ENCODE measurements at places on chromosomes 5 and 9.

- DNase-seq: no peak
These were observed 178.5 kb upstream of the GNA14 start for GRCh38 chr9:77826621-77827020.

DNA sequence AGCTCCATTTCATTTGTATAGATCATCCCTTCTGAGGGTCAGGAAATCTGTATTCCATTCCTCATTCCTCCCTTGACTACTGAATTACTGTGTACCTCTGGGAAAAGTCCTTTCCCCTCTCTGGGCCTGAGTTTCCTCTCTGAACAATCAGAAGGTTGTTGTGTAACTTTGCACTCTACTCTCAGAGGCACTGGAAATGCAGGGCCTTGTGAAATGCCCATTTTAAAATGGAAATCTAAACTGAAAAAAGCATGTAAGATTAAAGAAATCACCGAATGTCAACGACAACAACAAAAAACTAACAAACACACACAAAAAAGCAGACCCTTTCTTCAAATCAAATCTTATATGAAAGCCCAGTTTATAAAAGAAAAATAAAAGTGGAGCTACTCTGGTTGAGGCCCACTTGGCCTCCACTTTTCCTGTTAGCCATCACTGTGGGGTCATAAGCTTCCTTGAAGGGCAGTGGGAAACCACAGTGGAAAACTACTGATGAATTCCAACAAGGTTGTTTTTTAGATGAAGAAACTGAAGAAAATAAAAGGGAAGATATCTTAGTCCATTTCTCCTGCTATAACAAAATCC is 21.6 kb upstream of the GRPEL2 start:
- no peak for DNase-seq

- DNase-seq: no peak
These were observed 217.6 kb downstream of the NDUFS4 start for GRCh38 chr5:53777864-53778618.

DNA sequence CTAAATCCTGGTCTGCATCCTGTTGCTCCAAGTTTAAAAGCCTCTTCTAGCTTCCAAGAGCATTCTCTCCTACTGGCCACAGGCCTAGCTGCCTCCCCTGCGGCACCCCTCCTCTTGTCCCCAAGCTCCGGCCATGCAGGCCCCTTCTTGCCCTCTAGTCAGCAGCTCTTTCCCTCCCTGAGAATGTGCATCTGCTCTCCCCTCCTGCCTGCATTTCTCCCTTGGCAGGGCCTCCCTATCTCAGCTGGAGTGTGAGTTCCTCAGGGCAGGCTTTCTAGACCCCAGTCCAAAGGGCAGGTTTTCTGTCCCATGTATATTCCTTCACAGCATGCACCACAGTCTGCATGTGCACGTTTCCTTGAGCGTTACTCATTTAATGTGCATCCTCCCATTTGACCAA is 24.6 kb upstream of the BARX1 start:
- DNase-seq: no peak

- DNase-seq: no peak
These were observed 125.3 kb downstream of the ST8SIA4 start for GRCh38 chr5:100777680-100778300.

GRCh38 chr9:133731876-133732638 is 6.1 kb downstream of the SARDH start:
- no peak for DNase-seq

- DNase-seq: no peak
These were observed 2.4 kb upstream of the EXOC3 start for GRCh38 chr5:440401-441201.

Data from activated CD4-positive, alpha-beta T cell treated with anti-CD3 and anti-CD28 coated beads, Interleukin-2, amount 50 U/mL, for 4 hours (primary cell).